ENCODE measurements at places on chromosomes 3 and 15. TPM values are rescaled to one million over a fixed set of nuclear protein-coding genes. Genes with fewer than 3 reads are reported as not detected.

DNA sequence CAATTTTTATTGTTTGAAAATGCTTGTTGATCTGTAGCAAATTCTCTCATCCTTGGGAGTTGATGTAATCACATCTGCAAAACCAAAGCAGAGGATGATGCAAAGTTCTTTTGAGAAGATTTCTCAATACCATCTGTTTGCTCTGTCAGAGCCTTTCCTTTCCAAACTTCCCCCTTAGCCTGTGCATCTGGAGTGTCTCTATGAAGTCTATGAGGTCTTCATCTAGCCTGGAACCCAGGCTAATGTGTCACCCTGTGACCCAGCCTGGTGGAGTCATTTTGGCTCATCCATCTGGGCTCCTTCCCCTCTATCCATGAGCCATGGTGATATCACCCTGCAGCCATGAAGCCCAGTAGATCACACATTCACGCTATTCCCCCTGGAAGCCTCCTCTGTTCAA, 123.2 kb upstream of the SLC7A14 start:
- DNase-seq: no peak
- no peaks in the 10 kb centered on the region for H3K4me1 ChIP-seq
- no peaks in the 10 kb centered on the region for H3K27me3 ChIP-seq
- H3K27ac ChIP-seq: no peak overlapping the region
- no peaks in the 10 kb centered on the region for H3K36me3 ChIP-seq

GRCh38 chr3:184565421-184566211, 4.0 kb downstream of the EPHB3 start:
- H3K4me3 ChIP-seq: no peak overlapping the region
- H3K36me3 ChIP-seq: no peaks in the 10 kb centered on the region

DNA sequence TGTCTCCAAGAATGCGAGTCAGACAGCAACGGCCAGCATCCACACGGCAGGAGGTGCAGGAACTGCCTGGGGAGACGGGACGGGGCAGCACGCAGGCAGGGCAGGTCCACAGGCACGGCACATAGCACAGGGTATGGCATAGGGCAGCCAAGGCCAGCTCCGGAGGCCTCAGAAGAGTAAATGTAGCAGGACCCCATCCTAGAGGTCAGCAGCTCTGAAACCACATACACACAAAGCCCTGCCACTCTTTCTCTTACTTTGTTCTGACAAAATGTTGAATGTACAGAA, 26.9 kb downstream of the ZXDC start:
- H3K27ac ChIP-seq: no peak overlapping the region
- no peaks in the 10 kb centered on the region for H3K27me3 ChIP-seq
- H3K4me3 ChIP-seq: no peak overlapping the region
- H3K36me3 ChIP-seq: peaks cover 39% of the 10 kb centered on the region
- H3K4me1 ChIP-seq: no peaks in the 10 kb centered on the region

DNA sequence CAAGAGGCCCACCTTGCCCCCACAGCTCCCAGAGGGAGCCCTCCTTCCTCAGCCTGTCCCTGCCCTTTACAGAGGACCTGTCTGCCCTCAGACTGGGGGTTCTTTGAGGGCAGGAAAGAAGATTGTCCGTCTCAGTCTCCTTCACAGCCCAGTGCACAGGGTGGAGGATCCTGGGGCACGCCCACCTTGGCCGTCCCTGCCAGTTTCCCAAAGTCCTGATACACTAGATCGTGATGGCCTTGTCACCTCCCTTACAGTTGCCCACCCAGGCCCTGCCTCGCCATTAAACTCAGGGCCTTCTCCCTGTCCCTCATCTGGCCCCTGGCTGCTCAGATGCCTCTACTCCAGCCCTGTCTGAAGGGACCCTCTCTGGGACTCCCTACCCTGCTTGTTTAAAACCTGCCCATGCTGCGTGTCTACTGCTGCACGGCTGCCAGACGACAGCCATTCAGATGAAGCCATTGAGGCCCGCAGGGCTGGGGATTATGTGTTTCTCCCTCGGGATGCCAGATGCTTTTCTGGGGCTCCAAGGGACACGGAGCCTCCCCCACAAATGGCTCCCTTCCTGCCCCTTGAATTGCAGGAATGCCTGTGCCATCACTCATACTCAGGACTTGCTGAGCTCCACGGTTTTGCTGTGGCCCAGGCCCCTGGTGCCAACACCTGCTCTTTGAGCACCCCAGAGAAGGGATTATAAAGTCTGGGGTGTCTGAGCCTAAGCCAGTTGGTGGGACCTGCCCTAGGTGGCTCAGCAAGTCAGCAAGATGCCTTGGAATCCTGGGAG, 27.8 kb downstream of the ACSBG1 start:
- H3K4me1 ChIP-seq: no peaks in the 10 kb centered on the region
- H3K4me3 ChIP-seq: no peak overlapping the region
- no peak for DNase-seq
- no peak overlapping the region for H3K27ac ChIP-seq
- no peaks in the 10 kb centered on the region for H3K27me3 ChIP-seq
- no peaks in the 10 kb centered on the region for H3K36me3 ChIP-seq

GRCh38 chr3:55337641-55338180, 149.4 kb downstream of the WNT5A start:
- H3K4me1 ChIP-seq: no peaks in the 10 kb centered on the region
- DNase-seq: no peak
- no peaks in the 10 kb centered on the region for H3K27me3 ChIP-seq
- H3K27ac ChIP-seq: no peak overlapping the region
- H3K4me3 ChIP-seq: no peak overlapping the region

GRCh38 chr3:25458420-25458814, 30.4 kb downstream of the RARB start:
- DNase-seq: no peak
- H3K27me3 ChIP-seq: no peaks in the 10 kb centered on the region
- H3K27ac ChIP-seq: no peak overlapping the region
- no peaks in the 10 kb centered on the region for H3K36me3 ChIP-seq
- no peak overlapping the region for H3K4me3 ChIP-seq
- H3K4me1 ChIP-seq: peaks cover 30% of the 10 kb centered on the region

GRCh38 chr15:23569151-23569925, 3.9 kb downstream of the MKRN3 start:
- H3K4me1 ChIP-seq: no peaks in the 10 kb centered on the region
- H3K27me3 ChIP-seq: no peaks in the 10 kb centered on the region
- DNase-seq: no peak
- H3K4me3 ChIP-seq: no peak overlapping the region

DNA sequence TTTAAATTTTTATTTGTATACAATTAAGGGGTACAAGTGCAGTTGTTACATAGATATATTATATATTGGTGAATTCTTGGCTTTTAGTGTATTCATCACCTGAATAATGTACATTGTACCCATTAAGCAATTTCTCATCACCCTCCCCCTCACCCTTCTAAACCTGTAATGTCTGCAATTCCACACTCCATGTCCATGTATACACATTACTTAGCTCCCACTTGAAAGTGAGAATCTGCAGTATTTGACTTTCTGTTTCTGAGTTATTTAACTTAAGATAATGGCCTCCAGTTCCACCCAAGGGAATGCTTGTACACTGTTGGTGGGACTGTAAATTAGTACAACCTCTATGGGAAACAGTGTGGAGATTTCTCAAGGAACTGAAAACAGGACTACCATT, 383.2 kb upstream of the KCNMB2 start:
- H3K4me3 ChIP-seq: no peak overlapping the region
- no peaks in the 10 kb centered on the region for H3K36me3 ChIP-seq
- H3K4me1 ChIP-seq: no peaks in the 10 kb centered on the region
- no peak overlapping the region for H3K27ac ChIP-seq

DNA sequence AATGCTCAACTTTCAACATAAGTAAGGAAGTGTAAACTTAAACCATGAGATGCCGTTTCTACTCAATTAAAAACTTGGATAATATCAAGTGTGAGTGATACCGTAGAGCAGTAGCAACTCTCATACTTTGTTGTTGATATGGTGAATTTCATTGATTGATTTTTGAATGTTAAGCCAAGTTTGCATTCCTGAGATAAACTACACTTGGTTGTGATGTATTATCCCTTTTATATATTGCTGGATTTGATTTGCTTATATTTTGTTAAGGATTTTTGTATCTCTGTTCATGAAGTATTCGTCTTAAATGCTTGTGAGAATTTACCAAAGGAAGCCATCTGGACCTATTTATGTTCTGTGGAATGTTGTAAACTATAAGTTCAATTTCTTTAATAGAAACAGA, 21.7 kb downstream of the SLMAP start:
- H3K4me1 ChIP-seq: peaks cover 2% of the 10 kb centered on the region
- no peak overlapping the region for H3K27ac ChIP-seq
- no peak overlapping the region for H3K4me3 ChIP-seq
- H3K36me3 ChIP-seq: peaks cover 2% of the 10 kb centered on the region
- DNase-seq: no peak

GRCh38 chr3:57157545-57157944, 7.6 kb downstream of the IL17RD start:
- no peak overlapping the region for H3K27ac ChIP-seq
- H3K4me3 ChIP-seq: no peak overlapping the region
- H3K4me1 ChIP-seq: peaks cover 6% of the 10 kb centered on the region
- H3K36me3 ChIP-seq: no peaks in the 10 kb centered on the region

GRCh38 chr3:44927371-44927770, 48.6 kb downstream of the ZDHHC3 start:
- no peaks in the 10 kb centered on the region for H3K4me1 ChIP-seq
- H3K27me3 ChIP-seq: no peaks in the 10 kb centered on the region
- no peak overlapping the region for H3K4me3 ChIP-seq
- peaks cover 52% of the 10 kb centered on the region for H3K36me3 ChIP-seq
- H3K27ac ChIP-seq: no peak overlapping the region

- H3K27me3 ChIP-seq: peaks cover 3% of the 10 kb centered on the region
- no peaks in the 10 kb centered on the region for H3K36me3 ChIP-seq
Observed at GRCh38 chr3:15923640-15924405, 126.0 kb upstream of the ANKRD28 start.

GRCh38 chr3:55923626-55924025, 436.5 kb upstream of the WNT5A start:
- no peaks in the 10 kb centered on the region for H3K36me3 ChIP-seq
- no peak for DNase-seq
- H3K27ac ChIP-seq: no peak overlapping the region

DNA sequence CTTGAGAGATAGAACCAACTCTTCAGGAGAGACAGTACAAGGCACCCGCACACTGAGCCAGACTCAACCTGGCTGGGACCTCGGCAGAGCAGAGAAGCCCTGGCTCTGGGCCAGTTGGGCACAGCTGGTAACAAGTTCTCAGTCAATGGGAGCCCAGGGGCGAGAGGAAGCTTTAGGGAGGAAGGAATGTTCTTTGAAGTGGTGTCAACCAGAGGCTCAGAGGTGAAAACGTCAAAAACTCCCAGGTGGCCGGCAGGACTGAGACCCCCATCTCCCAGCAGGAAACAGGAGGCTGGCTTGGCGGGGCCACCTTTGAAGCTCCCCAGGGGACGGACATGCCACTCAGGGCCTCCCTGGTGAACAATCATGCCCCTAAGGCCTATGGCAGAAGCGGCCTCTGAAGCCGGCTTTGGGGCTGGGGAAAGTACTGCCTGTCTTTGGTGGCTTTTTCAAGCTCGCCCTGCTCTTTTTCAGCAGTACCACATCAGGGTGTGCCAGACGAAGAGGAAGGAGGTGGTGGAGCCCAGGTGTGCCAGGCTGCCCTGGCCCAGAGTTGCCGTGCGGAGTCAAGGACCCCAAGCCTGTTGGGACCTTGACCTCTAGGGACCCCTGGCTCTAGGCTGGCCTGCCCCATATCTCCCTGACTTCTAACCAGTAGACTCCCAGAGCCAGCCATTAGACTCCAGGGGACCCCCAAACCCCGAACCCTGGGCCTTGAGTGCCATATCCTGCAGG, 16.7 kb upstream of the TBC1D21 start:
- DNase-seq: no peak
- H3K4me3 ChIP-seq: no peak overlapping the region
- H3K27me3 ChIP-seq: no peaks in the 10 kb centered on the region
- no peaks in the 10 kb centered on the region for H3K4me1 ChIP-seq
- H3K36me3 ChIP-seq: no peaks in the 10 kb centered on the region

- peaks cover 13% of the 10 kb centered on the region for H3K36me3 ChIP-seq
- no peaks in the 10 kb centered on the region for H3K27me3 ChIP-seq
- H3K4me1 ChIP-seq: no peaks in the 10 kb centered on the region
- no peak overlapping the region for H3K27ac ChIP-seq
- no peak for DNase-seq
Observed at GRCh38 chr3:188487652-188488051, 333.7 kb downstream of the LPP start.

- H3K27me3 ChIP-seq: no peaks in the 10 kb centered on the region
- H3K36me3 ChIP-seq: no peaks in the 10 kb centered on the region
- DNase-seq: no peak
- H3K27ac ChIP-seq: no peak overlapping the region
- H3K4me3 ChIP-seq: no peak overlapping the region
- peaks cover 16% of the 10 kb centered on the region for H3K4me1 ChIP-seq
Observed at GRCh38 chr15:52217186-52217585, 26.0 kb upstream of the GNB5 start.

DNA sequence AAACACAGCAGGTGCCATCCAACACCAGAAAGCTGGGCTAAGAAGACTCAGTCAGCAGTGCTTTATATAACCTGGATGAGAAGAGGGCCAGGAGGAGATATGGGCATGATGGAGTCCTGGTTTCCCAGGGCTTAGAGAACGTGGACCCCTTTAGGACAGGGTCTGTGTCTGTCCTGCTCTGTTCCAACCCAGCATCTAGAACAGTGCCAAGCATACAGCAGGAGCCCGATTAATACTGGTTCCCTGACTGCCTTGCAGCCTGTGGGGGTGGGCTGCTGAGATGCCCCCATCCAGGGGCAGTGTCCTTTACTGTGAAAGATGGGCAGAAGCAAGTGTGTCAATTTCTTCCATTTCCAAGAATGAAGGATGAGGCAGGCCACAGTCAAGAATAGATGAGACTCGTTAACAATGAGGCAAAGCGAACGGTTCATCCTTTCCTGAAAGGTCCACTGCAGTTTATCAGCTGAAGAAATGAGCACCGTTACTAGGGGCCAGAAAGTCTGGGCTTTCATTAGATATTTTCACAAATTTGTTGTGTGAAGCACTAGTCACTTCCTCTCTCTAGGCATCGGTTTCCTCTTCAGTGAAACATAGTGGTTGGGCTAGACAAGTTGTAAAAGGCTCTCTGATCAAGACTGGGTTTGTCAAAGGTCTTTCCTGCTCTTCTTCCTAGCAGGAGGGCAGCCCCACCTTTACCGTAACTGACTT, 72.0 kb upstream of the HERC1 start:
- H3K4me3 ChIP-seq: no peak overlapping the region
- H3K27ac ChIP-seq: peak overlapping the region; percentile 77
- DNase-seq: peak; percentile 60
- peaks cover 42% of the 10 kb centered on the region for H3K4me1 ChIP-seq
- no peaks in the 10 kb centered on the region for H3K27me3 ChIP-seq
- no peaks in the 10 kb centered on the region for H3K36me3 ChIP-seq

DNA sequence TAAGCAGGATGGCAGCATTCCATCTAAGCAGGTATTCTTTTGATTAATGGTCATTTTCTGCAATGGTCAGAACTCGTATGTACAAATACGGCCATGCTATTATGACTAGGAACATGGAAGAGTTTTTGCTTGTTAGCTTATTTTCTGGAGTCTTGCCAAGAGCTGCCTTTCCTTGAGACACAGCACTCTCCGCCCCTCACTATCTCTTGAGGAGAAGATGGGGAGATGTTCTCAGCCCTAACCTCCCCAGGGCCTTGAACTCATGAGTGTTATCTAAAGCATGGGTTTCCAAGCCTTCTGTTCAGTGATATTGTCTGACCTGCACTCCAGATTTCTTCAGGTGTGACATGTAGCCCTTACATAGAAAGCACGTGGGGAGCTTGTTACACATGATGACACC, 65.9 kb upstream of the ACTC1 start:
- no peak overlapping the region for H3K4me3 ChIP-seq
- H3K36me3 ChIP-seq: peaks cover 76% of the 10 kb centered on the region
- no peak for DNase-seq

PCLAF gene
- 1.9 TPM for total RNA-seq

CNOT10 gene
- 54.3 TPM for total RNA-seq

CEMIP gene
- total RNA-seq: 0.82 TPM

SMCO1 gene
- total RNA-seq: not detected

PP2D1 gene
- total RNA-seq: not detected

ZNF385D gene
- 0.31 TPM for total RNA-seq

C2CD4A gene
- total RNA-seq: not detected

FAM81A gene
- total RNA-seq: 1.0 TPM

FOXP1 gene
- 166 TPM for total RNA-seq
